ENCODE measurements at places on chromosomes 4 and X.

DNA sequence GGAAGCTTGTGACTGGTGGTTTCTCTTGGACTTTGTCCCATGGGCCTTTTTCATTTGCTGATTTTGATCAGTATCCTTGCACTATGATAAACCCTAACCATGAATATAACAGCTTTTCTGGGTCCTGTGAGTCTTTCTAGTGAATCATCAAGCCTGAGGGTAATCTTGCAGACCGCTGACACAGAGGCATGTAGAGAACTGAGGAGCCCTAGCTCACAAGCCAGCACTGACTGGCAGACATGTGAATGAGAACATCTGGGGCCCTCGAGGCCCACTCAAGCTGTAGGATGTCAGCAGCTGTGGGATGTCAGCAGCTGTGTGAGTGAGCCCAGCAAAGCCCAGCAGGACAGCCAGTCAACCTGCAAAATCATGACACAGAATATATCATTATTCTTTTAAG, 36.7 kb downstream of the HMGB3 start:
- DNase-seq: no peak

DNA sequence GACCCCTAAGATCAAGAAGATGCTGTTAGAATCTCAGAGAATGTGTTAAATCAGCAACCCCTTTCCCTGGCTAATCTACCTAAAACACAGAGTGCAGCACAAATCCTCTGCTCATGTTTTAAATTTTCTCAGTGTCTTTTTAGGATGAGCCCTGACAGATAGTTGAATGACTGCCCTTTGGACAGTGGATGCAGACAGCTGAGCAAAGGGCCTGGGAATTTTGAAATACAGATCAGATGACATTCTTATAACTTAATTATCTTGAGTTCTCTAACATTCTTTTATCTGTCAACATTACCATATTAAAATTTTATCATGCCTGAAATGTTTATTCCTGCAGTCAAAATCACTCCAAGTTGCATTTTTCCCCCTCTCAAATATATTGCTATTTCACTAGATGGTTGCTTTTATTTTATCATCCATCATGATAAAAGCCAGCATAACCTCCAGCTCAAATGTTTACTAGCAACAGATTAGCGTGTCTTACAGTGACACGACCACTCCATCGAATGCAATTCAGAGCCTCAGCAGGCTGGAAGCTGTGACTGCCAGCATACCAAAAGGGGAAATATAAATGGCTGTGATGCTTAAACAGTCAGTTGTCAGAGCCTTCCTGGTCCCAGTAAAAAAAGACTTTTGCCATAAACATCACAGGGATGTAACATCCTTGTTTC, 22.8 kb upstream of the ARHGAP24 start:
- no peak for DNase-seq

- no peak for DNase-seq
These were observed 23.2 kb downstream of the TNIP3 start for GRCh38 chr4:121140716-121141460.

DNA sequence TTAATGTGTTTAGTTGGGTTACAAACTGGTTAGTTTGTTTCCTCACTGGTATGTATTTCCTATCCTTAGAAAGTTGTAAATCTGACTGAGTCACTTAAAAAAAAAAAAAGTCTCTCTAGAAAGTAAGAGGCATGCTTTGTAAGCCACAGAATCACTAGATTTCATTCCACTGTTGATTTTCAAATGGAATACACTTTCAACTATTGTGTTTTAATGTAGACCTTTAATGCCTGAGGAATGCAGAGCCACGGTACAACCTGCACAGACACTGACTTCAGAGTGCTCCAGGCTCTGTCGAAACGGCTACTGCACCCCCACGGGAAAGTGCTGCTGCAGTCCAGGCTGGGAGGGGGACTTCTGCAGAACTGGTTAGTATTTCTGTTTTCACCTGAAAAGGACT, 88.6 kb downstream of the HHIP start:
- DNase-seq: no peak

GRCh38 chr4:169773889-169774288, 16.1 kb upstream of the HPF1 start:
- no peak for DNase-seq
